Panc1 (cell line): ENCODE measurements at places on chromosomes 2 and 18. TPM values are rescaled to one million over a fixed set of nuclear protein-coding genes. Genes with fewer than 3 reads are reported as not detected.

DNA sequence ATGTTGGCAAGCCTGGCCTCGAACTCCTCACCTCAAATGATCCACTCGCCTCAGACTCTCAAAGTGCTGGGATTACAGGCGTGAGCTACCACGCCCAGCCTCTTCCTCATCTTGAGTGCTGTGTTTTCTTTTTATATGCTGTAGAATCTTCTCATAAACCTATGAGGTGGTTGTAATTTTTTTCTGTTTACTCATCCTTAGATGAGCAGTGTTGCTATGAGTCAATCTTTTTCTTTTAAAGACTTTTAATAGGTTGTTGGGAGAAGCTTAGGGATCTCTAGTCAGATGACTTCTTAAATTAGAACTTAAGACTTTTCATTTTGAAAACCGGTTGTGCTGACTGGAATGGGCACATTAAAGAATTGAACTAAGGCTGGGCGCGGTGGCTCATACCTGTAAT is 8.7 kb upstream of the AAK1 start:
- DNase-seq: no peak

Gene DGUOK
- 78.5 TPM for total RNA-seq

- DNase-seq: no peak
These were observed 126.0 kb downstream of the MREG start for GRCh38 chr2:215887303-215887702.

DNA sequence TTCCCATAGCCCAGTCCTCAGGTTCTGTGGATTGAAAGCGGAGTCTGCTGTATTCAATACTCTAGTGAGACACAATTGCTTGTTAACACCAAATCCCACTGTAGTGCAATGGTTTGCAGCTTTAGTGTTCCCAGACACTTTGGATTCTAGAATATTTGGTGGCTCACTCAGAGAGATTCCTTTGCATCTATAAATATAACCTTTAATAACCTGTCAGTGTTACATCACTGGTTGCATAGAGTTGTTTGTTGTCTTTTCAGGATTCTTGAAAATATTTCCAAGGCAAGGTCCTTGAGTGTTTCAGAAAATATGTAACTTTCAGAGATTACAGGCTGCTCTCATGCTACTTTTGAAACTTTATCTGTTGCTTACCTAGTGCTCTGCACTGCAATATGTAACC is 157.5 kb downstream of the ZEB2 start:
- DNase-seq: no peak

GRCh38 chr18:55579501-55580270 is 8.3 kb downstream of the TCF4 start:
- DNase-seq: no peak

Gene VWA3B
- not detected for total RNA-seq

Gene FEV
- not detected for total RNA-seq

DNA sequence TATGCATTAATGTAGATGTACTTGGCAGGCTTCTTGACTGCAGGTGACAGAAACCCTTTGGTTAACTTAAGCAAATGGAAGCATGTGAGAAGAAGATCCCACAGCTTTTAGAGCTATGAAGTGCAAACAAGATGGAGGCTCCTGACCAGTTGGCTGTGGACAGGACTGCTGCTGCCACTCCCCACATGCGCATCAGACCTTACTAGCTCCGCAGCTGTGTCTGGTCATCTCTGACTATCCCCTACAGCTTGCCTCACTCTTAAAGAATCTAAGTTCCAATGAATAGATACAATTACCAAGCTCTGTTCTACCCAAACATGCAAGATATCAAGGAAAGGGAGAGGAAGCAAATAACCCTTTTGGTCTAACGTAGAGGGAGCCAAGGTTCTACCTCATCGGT is 587.6 kb downstream of the DSC3 start:
- no peak for DNase-seq
